NCI-H2107 (cell line): ENCODE measurements at places on chromosomes 1 and 21.

- no peak for DNase-seq
These were observed 123.9 kb upstream of the DUSP10 start for GRCh38 chr1:221865808-221866207.

DNA sequence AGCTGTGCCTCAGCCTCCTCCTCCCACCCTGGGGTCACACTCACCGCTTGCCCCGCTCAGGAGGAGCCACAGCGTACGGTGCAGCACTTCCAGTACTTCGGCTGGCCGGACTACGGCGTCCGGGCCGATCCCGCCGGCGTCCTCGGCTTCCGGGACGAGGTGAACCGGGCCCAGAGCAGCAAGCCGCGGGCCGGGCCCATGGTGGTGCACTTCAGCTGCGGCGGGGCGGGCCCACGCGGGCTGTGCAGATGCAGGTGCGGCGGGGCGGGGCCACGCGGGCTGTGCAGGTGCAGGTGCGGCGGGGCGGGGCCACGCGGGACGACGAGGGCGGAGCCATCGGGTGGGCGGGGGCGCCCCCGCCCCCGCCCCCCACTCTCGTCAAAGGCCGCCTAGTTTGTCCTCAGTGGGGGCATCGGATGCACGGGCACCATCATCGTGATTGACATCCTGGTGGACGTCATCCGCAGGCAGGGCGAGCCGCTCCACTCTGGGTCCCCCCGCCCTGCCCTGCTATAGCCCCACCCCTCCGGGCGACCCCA lies 5.5 kb downstream of the RNF223 start:
- no peak for DNase-seq

GRCh38 chr1:185595835-185596667 lies 138.1 kb upstream of the HMCN1 start:
- DNase-seq: no peak

GRCh38 chr1:242205622-242206489 lies 207.0 kb upstream of the MAP1LC3C start:
- no peak for DNase-seq

GRCh38 chr1:150365941-150366340 lies 2.0 kb downstream of the RPRD2 start:
- DNase-seq: no peak

DNA sequence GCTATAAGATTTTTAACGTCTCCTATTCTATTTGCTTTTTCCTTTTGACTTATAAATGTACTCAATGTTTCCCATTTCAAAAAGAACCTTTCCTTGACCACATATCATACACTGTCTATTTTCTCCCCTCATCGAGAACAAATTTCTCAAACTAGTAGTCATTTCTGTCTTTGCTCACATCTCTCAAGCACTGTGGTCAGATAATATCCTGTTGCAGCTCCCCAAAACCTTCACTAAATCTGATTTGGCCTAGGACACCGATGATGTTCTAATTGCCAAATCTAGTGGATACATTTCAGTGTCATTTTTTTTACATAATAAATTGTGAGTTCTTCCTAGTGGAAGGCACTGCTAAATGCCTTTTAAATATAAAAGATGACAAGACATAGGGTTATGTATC lies 19.4 kb downstream of the CXADR start:
- no peak for DNase-seq

DNA sequence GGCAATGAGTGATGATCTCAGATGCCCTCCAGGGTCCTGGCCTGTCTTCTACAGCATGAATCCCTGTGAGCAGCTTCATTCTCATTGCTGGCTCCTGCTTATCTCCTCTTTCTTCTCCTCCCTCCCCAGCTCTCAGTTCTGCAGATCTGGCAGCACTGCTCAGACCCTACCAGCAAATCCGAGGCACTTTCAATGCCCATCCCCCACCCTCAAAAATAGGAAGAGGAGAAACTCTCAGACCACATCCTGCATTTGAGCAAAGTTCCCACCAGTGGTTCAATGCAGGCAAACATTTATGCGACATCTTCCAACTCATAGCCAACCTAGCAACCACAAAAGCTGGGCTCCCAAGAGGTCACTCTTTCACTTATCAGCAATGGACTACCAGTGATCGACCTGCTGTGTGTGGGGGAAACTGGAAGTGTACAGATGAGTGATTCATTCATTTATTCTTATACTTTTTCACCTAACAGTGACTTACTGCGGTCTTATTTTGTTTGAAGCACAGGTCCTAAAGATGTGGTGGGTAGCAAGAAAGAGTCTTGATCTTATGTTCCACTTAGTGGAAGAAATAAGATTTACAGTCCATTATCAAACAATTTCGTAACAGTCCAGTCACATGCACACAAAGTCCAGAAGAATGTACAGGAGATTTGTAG lies 5.8 kb upstream of the CHI3L2 start:
- DNase-seq: no peak

DNA sequence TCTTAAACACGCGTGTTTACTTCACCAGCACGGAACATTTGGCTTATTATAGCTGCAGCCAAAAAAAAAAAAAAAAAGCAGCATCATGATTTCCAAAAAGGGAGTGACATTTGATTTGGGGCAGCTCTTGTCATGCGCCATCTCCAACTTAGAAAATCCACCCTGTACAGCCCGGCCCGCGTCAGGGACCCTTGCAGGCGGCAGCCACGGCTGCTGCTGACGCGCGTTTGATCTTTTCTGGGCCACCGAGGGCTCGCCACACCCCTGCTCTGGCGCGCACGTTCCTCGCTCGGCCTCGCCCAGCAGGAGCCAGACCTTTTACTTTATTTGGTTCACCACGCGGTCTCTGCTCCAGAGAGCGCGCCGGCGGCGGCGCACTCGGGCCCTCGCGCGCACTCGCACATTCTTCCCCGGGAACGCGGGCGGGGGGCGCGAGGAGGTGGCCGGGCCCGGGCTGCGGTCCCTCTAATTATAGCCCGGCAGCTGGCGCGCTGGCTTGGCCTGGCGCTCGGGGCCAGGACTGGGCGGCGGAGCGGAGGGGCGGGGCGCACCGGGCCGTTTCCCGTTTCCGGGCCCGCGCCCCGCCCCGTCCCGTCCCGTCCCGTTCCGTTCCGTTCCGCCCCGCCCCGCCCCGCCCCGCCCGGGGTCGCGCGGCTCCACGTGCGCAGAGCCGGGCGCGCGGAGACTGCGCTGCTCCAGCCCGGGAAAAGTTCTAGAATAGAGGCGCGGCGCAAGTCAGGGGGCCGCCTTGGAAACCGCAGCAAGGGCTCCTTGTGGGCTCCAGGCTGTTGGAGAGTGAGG lies 10.2 kb downstream of the IRF2BP2 start:
- peak; percentile 93 for DNase-seq

DNA sequence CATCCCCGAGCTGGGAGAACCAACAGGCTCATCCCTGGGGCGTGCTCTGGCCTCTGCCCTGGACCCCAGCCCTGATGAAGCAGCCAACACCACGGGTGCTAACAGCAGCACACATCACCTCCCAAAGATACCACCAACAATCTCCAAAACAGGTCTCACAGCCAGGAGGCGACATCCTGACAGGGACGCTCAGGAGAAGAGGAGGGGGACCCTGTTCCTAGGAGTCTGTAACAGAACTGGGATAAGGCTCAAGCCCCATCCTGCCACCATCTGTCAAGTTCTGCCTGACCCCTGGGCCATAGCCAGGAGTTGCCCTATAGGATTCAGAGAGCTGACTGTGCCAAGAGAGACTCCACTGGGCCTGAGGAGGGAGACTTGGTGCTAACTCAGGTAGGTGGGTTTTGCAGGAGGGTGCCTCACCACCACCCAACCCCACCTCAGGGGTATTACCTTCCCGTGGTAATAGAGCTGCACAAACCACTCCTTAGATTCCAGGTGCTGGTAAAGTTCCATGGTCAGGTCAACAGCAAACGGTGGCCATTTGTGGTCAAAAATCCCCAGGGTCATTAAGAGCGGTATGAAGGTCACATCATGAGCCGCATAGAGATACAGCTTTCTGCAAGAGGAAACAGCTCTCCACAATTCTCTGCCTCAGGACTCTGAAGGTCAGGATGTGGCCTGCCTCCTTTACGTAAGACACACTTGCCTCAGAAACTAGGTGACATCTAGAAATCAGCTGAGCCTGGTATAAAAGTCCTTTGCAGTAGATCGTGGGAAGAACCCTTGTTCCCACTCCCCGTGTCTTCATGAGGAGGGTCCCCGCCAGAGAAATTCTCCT lies 22.3 kb downstream of the ACP6 start:
- DNase-seq: no peak

- no peak for DNase-seq
These were observed 100.5 kb upstream of the HMGB4 start for GRCh38 chr1:33763406-33763805.

- no peak for DNase-seq
These were observed 89.3 kb downstream of the PHTF1 start for GRCh38 chr1:113669988-113670387.

DNA sequence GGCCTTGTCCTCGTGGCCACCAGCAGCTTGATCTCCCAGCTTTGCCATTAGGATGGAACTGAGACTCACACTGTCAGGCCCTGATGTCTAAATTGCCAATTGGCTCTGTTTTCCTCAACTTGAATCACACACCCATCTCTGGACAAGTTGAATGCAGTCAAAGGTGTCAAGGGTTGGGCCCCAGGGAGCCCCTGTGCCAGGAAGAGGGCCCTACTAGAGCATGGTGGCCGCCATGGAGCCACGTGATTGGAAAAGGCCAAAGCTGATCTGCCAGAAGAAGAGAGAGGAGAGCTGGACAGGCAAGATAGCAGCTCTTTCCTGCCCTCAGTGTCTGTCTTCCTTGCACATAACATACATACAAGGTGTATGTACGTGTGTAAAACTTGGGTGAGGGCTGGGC lies 54.9 kb upstream of the NEK2 start:
- DNase-seq: no peak

DNA sequence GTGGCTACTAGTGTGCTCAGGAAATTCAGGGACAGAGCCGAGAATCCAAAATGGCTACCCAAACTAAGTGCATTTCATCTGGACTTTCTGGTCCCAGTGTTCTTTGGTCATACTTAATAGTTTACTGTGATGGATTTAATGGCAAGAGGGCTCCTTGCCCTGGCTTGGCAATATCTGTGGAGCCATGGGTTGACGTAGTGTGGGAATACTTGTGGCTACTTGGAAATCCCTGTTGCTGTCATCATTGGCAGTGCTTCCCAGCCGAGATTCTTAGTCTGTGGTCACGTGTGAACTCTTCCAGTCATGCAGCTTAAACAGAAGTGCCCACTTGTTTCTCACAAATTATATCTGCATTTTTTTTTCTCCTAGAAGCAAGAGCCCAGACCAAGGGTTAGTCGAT lies 198.9 kb downstream of the HS2ST1 start:
- DNase-seq: no peak

- no peak for DNase-seq
These were observed 738 bp downstream of the GNPAT start for GRCh38 chr1:231241750-231242149.

DNA sequence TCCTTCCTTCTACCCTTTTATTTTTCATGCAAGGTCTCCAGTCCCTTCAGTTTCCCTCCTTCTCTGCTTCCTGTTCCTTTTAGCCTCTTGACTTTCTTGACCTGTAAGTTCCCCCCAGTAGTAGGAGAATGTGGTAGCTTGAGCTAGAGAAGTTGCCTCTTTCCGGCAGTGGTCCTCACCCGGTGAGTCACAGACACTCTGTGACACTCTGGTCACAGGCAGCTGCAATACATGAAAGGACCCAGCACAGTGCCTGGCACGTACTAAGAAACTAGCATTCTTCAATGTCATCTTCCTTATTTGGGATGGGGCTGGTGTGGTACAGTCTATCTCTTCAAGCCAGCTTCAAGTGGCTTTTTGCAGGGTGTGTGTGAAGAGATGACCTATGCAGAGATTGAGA lies 16.0 kb downstream of the PFKFB2 start:
- no peak for DNase-seq

GRCh38 chr1:2949966-2950925 lies 71.0 kb upstream of the ACTRT2 start:
- no peak for DNase-seq

- no peak for DNase-seq
These were observed 60.0 kb upstream of the TLR5 start for GRCh38 chr1:223203034-223203408.

- DNase-seq: no peak
These were observed 105.6 kb upstream of the SOD1 start for GRCh38 chr21:31553926-31554325.

DNA sequence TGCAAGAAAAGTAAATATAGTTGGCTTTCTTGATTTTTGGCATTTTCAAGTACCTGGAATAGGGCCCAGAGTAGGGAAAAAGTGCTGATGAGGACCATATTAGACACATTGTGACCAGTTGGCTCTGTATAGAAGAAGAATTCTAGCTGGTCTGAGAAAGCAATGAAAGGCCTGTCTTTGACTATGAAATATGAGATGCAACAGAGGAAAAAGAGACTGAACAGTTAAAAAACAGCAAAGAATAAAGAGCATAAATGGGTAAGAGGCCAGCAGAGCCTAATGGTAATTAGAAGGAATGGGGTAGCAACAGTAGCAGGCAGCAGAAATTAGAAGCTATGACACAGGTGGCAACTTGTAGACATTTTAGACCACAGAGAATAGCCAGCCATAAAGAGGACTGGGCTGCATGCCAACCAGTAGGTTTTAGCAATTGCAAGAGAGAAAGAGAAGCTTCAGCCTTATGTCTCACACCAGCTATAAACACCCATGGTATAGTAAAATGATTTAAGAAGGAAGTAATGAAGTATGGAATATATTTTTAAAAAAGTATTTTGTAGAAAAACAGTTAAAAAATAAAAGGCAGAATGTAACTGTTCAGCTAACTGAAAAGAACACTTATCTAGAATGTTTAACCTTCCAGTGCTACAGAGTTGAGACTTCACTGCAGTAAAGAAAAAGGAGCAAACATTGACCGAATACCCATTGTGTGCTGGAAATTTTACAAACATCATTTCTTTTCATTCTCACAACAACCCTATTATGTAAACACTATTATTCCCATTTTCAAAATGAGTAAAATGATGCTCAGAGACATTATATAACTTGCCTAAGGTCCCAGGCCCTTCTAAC lies 114.1 kb downstream of the LHX4 start:
- peak; percentile 73 for DNase-seq

- DNase-seq: no peak
These were observed 12.6 kb downstream of the AGTRAP start for GRCh38 chr1:11748294-11749202.

GRCh38 chr1:222275729-222276465 lies 272.0 kb downstream of the HHIPL2 start:
- DNase-seq: peak; percentile 2

DNA sequence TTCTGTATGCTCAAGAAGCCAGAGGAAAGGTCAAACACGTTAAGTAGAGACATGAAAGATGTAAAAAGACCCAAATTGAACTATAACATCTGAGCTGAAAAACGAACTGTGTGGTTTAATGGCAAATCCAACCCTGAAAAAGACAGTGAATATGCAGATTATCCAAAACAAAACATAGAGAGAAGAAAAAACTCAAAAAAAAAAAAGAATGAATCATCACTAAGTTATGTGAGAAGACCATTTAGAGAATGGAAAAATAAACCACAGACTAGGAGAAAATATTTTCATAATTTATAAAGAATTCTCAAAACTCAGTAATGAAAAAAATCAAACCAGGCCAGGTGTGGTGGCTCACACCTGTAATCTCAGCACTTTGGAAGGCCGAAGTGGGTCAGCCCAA lies 253.3 kb downstream of the PLPP3 start:
- DNase-seq: no peak

- no peak for DNase-seq
These were observed 367.0 kb upstream of the NEGR1 start for GRCh38 chr1:72649211-72649888.

- no peak for DNase-seq
These were observed 5.8 kb downstream of the RGS1 start for GRCh38 chr1:192581131-192581927.

- DNase-seq: no peak
These were observed 13.6 kb downstream of the PPFIA4 start for GRCh38 chr1:203039609-203040512.

- no peak for DNase-seq
These were observed 12.4 kb downstream of the KLHDC8A start for GRCh38 chr1:205344066-205344928.
